ENCODE measurements at places on chromosomes 11 and 22.

GRCh38 chr11:64539239-64539638, 51.8 kb upstream of the SLC22A12 start:
- no peak for DNase-seq

GRCh38 chr11:84673753-84674152, 953.4 kb downstream of the DLG2 start:
- DNase-seq = no peak

DNA sequence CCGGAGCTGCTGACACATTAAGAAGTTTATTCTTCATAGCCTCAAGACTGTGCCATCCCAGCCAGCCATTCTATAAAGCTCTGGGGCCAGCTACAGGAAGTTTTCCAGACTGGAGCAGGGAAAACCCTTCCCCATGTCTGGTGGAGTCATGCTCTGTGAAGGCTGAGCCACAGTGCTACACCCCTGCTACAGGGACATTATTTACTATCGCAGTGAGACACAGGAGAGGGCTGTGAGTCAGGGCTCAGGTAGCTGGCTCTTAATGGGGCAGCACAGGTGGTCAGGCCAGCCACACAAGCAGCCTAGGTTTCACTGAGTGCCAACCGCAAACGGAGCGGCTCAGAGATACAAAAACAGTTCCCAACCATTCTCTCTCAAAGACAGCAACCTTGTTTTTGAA, 12.1 kb downstream of the HPS4 start:
- DNase-seq = no peak

DNA sequence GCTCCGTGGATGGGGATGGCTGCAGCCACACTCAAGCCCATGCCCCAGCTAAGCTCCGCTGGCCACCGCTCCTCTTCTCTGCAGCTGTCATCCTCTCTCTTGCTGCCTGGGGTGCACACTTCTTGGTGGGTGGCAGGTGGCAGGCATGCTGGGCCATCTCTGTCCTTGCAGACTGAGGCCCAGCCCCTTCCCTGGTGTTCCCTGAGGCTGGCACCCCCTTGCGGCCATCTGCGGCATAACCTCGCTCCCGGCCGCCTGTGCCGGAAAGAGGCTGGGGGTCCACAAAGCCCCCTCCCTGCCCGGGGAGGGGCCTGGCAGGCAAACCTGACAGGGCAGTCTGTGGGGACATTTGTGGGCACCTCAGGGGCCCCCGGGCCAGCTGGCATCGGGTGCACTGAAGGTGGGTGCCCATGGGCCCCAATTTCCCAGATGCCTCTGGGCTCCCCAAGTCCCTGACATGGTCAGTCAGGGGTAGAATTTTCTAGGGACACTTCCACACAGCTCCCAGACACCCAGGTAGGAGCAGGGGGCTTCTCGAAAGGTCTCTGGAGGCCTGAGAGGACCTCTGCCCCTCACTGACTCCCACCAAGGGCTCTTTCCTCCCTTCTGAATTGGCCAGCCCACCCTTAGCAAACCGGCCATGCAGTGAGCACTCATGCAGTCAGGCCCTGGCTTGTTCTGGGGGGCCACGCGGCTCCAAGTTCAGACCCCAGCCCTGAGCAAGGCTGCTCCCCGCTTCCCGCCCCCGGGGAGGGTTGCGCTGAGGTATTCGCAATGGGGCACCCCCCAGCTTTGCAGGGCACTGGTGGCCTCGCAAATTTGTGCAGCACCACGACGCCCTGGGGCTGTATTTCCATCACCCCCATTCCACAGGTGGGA, 23.5 kb upstream of the TH start:
- DNase-seq = peak; percentile 61

GRCh38 chr11:64924910-64925284, 408 bp downstream of the PPP2R5B start:
- DNase-seq = no peak
